ENCODE measurements at places on chromosomes 12 and 14.
A peak's percentile ranks its signal among the peaks of the same experiment; 100 is the strongest.

GRCh38 chr14:52412426-52412825 is 98.3 kb downstream of the PTGER2 start:
- DNase-seq, result no peak

GRCh38 chr14:103520657-103521437 is 1.8 kb downstream of the CKB start:
- DNase-seq, result peak; percentile 87

DNA sequence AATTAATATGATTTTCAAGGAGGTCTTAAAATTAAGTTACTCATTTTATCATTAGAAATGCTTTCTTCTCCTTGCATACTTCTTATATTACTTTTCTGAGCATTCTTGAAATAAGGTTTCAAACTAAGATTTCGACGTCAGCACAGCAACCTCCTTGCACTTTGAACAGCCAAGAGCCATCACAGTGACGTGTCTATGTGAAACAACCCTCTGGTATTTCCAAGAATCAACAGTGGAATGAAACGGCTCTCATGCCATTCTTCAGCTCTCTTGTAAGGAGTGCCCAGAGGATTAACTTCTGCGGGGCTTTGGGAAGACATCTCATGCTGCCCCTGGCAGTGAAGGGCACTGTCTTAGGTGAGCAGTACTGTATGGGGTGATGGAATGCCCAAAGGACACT is 109.2 kb downstream of the EFCAB11 start:
- DNase-seq, result no peak

DNA sequence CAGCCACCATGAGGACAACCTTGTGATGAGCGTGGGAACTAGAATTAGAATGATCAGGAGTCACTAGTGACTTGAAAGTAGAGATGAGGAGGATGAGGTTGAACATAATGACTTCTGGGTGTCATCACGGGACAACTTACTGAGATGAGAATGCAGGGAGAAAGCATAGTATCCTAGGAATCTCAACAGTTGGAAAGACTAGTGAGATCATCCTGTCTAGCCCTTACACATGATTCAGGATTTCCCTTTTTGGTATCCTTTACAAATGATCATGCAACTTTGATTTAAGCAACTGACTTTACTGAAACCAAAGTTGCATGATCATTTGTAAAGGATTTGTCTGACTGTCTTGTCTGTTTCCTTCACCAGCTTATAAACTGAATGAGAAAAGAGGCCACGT is 51.8 kb upstream of the HIF1A start:
- no peak for DNase-seq

Measured in nephron progenitor cell (in vitro differentiated cells).